Frontal cortex (tissue), 4 donors: ENCODE measurements at places on chromosomes 16 and 17. TPM values are rescaled to one million over a fixed set of nuclear protein-coding genes. Genes with fewer than 3 reads are reported as not detected.

- DNase-seq, result no peak
Measured at GRCh38 chr17:78831688-78832540, 8.7 kb downstream of the USP36 start.

DNA sequence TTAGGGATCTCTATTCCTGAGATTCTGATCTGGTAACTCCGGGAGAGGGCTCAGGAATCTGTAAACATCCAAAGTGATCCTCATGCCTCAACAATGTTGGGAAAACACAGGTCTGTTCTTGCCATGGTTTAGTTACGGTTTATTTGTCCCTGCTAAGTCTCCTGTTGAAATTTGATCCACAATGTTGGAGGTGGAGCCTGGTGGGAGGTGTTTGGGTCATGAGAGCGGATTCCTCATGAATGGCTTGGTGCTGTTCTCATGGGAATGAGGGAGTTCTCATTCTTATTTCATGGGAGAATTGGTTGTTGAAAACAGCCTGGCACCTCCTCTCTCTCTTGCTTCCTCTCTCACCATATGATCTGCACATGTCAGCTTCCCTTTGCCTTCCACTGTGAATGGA lies 608.6 kb upstream of the GOT2 start:
- no peak for DNase-seq

DNA sequence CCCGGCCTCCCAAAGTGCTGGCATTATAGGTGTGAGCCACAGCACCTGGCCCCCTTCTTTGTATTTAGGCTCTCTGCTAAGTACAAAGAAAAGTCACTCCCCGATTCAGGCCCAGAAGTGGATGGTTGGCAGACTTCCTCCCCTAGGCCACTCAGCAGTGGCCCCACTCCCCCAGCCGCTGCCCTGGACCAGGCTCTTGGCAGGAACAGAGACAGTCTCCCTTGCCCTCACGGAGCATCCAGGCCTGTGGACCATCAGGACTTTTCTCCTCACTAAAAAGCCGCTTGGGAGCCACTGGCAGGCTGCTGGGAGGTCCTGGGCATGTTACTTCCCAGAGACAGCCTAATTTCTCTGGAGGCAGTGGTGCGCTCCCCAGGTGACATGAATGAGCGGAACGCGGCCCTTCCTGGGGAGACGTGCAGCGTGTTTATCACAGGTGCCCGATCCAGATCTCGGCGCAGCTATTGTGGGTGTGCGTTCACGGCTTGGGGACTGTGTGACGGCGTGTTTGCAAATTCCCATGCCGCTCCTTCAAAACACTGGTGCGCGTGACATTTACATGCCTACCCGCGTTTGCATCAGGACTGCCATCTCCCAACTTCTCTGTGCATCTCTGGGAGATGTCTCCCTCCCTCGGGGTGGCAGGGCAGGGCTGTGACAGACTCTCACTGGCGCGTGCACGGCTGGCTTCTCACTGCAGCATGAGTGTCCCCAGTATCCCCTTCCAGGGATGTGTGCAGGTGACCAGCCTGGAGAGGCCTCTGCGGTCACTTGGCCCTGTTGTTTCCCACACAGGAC lies 16.6 kb downstream of the WSCD1 start:
- no peak for DNase-seq

DNA sequence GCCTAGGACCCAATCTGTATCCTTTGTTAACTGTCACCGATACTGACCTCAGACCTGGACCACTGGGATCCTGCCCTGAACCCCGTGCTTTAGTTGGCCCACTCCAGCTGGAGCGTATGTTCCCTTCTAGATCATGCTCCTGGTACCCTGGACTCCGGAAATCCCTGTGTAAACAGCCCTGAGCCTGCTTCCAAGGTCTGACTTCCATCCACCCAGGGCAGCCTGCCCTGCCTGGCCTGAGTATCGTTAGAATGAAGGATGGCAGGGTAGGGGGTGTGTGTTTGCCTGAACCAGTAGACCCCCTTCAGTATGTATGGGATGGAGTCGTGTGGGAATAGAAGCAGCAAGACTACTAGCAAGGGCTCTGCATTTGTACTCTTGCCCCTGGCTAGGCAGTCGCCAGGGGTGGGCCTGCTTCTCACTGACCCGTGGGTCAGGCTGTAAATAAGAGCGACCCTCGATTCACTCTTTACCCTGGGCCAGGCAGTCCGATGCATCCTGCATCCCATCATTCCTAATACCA lies 691 bp upstream of the TMEM98 start:
- peak; percentile 41 for DNase-seq

Gene ANKRD40CL
- total RNA-seq, result not detected
